ENCODE measurements at places on chromosomes 11 and 22. TPM values are rescaled to one million over a fixed set of nuclear protein-coding genes. Genes with fewer than 3 reads are reported as not detected.

TTLL8 gene
- total RNA-seq: not detected

HDAC10 gene
- 49.9 TPM for total RNA-seq

- no peak overlapping the region for H3K4me3 ChIP-seq
- peaks cover 30% of the 10 kb centered on the region for H3K4me1 ChIP-seq
- H3K27me3 ChIP-seq: no peaks in the 10 kb centered on the region
These were observed 28.9 kb upstream of the DRD2 start for GRCh38 chr11:113504071-113504470.

- peak overlapping the region; percentile 72 for H3K4me3 ChIP-seq
- peaks cover 6% of the 10 kb centered on the region for H3K4me1 ChIP-seq
- peaks cover 28% of the 10 kb centered on the region for H3K27me3 ChIP-seq
- no peaks in the 10 kb centered on the region for H3K36me3 ChIP-seq
- DNase-seq: no peak
- no peak overlapping the region for H3K27ac ChIP-seq
These were observed 5.8 kb downstream of the TSPAN4 start for GRCh38 chr11:848380-848931.

- no peaks in the 10 kb centered on the region for H3K27me3 ChIP-seq
- peaks cover 10% of the 10 kb centered on the region for H3K36me3 ChIP-seq
- no peak for DNase-seq
- no peak overlapping the region for H3K4me3 ChIP-seq
These were observed 15.8 kb downstream of the ACAT1 start for GRCh38 chr11:108137212-108137611.

GRCh38 chr11:119157063-119157462 lies 8.2 kb downstream of the ABCG4 start:
- DNase-seq: no peak
- H3K4me3 ChIP-seq: no peak overlapping the region
- H3K27me3 ChIP-seq: peaks cover 12% of the 10 kb centered on the region
- H3K27ac ChIP-seq: no peak overlapping the region
- no peaks in the 10 kb centered on the region for H3K36me3 ChIP-seq
- no peaks in the 10 kb centered on the region for H3K4me1 ChIP-seq

- peaks cover 7% of the 10 kb centered on the region for H3K27me3 ChIP-seq
- H3K36me3 ChIP-seq: no peaks in the 10 kb centered on the region
- DNase-seq: no peak
These were observed 5.6 kb upstream of the MFNG start for GRCh38 chr22:37491559-37492427.

DNA sequence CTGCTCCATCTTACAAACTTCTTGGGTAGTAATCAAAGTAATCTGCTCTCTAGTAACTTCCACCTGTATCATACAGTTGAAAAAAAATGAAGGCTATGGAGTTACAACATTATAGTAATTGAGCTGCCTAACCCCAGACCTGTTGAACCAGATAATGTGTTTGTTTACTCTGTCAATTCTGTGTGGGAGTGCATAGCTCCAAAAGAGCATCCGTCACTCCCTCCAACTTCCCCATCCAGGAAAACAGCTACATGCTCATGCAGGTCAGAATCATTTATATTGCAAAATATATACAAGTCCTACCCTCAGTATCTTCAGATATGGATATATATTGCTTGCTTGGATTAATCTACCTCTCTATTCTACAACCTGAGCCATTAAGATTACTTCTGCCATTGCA lies 244.0 kb upstream of the ANO5 start:
- H3K4me1 ChIP-seq: no peaks in the 10 kb centered on the region
- H3K27ac ChIP-seq: no peak overlapping the region
- H3K27me3 ChIP-seq: no peaks in the 10 kb centered on the region

- H3K4me1 ChIP-seq: no peaks in the 10 kb centered on the region
- H3K36me3 ChIP-seq: no peaks in the 10 kb centered on the region
- H3K27ac ChIP-seq: no peak overlapping the region
- no peak overlapping the region for H3K4me3 ChIP-seq
- DNase-seq: no peak
These were observed 79.9 kb upstream of the VPREB1 start for GRCh38 chr22:22164541-22165272.

DNA sequence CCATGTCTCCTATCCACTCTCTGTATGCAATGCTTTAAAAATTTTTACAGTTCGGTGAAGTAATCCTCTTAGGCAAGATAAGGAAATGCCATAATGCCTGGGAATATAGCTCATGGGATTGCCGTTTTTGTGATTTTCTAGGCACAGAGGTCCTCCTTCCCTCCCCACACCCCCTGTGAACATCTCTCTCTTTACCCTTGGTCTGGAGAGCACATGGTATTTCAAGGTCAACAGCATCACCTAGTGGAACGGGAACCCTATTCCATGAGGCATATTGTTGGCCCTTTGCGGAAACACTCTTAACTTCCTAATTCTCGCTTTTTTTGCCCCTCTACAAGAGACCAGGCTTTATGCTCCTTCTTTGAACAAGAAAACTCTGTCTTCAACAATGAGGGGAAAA lies 8.8 kb downstream of the NXPE4 start:
- H3K4me1 ChIP-seq: no peaks in the 10 kb centered on the region
- no peak for DNase-seq
- H3K4me3 ChIP-seq: no peak overlapping the region
- peaks cover 4% of the 10 kb centered on the region for H3K27me3 ChIP-seq
- no peak overlapping the region for H3K27ac ChIP-seq
